Activated T-cell treated with anti-CD3 and anti-CD28 coated beads for 48 hours (primary cell): ENCODE measurements at places on chromosomes 12 and 14.

DNA sequence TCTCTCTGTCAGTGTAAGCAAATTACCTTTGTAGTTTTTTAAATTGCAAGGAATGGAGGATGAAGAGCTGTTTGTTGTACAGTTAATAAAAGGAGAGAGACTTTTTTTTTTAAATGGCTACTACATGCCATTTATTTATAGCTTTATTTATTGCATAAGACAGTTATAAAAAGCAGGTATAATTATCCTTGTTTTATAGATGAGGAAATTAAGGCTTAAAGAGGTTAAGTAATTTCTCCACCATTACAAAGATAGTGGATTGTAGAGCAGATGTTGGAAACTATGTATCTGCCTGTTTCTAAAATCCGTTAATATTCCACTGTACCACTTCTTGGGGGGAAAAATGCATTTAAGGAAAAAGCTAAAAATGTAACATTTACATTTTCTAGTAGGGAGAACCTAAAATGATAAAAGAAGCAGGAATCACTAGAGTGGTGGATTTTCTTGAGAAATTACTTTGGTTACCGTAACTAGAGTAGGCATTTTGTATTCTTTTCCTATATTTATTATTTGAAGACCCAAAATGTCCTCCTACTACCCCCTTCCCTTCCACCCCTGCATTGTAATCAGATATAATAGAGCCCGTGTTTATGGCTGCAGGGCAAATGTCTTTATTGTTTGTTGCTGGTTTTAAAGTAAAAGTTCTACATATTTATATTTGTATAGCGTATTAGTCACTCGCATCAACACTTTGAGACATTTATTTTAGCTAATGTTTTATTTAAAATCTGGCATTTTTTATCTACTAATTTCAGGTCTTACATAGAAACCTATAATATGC lies 2.3 kb downstream of the SNAPC1 start:
- no peak for DNase-seq

DNA sequence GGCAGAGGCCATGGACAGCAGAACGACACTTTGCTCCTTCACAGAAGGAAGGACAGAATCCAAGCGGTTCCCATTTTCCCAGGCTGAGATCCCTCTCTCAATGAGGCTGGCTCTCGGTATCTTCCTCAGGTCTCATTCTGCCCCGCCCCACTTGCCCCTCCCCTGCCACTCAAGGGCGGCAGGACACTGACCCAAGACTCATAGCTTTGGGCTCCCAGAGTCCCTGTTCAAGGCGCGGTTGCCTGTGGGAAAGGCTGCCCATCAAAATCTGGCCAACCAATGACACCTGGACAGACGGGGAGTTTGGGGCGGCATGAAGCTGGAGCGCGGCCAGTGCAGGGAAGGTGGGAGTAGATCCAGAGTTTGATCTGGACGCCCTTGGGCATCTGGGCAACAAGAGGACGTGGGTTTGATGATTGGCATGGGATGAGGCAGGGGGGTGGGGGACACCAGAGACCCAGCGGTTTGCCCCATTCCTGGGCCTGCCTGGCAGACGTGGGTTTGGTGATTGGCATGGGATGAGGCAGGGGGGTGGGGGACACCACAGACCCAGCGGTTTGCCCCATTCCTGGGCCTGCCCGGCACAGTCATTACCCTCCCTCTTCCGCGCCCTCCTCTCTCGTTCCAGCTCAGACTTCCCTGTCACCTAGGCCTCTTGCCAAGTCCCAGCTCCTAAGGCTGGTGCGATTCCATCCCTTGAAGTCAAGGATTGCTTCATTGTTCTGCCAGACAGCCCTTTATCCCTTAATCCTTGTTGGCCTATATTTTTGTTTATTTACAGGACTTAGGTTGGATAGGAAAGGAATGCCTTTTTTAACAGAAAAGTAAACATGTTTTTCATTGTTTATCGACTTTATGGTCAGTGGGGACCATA lies 92.1 kb downstream of the NINJ2 start:
- DNase-seq, result no peak

DNA sequence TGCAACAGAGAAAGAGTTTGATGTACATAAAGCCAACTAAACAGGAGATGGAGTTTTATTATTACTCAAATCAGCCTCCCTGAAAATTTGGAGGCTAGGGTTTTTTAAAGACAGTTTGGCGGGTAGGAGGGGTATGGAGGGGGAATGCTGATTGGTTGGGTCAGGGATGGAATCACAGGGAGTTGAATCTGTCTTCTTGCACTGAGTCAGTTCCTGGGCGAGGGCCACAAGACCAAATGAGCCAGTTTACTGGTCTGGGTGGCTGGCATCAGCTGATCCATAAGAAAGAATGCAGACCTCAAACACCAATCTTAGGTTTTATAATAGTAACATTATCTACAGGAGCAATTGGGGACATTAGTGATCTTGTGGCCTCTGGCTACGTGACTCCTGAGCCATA lies 64.9 kb downstream of the RIN3 start:
- DNase-seq, result no peak

DNA sequence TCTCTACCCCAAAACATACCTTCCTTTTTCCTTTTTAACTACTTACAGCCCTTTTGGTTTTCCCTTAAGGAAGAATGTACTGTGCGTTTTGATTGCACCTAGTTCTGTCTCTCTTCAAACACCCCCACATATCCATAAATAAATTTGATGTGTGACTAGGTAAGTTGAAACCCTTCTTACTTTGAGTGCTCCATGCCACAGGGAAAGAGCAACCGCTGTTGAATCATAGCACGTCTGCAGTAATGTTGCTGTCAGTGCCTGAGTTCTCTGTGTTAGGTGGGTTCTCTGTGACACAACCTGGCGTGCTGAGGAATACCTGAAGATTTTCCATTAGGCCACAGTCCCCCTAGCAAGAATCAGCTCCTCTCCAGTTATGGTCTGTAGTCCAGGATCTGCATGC lies 102.1 kb downstream of the FIGNL2 start:
- no peak for DNase-seq

GRCh38 chr12:68538726-68539614 lies 71.7 kb upstream of the RAP1B start:
- peak; percentile 22 for DNase-seq

GRCh38 chr14:54488318-54488645 lies 498 bp downstream of the GMFB start:
- DNase-seq, result peak; percentile 36

- DNase-seq, result no peak
Measured at GRCh38 chr12:118999107-118999506, 17.8 kb downstream of the SRRM4 start.

- peak; percentile 58 for DNase-seq
Measured at GRCh38 chr14:101705733-101706508, 55.6 kb upstream of the PPP2R5C start.

DNA sequence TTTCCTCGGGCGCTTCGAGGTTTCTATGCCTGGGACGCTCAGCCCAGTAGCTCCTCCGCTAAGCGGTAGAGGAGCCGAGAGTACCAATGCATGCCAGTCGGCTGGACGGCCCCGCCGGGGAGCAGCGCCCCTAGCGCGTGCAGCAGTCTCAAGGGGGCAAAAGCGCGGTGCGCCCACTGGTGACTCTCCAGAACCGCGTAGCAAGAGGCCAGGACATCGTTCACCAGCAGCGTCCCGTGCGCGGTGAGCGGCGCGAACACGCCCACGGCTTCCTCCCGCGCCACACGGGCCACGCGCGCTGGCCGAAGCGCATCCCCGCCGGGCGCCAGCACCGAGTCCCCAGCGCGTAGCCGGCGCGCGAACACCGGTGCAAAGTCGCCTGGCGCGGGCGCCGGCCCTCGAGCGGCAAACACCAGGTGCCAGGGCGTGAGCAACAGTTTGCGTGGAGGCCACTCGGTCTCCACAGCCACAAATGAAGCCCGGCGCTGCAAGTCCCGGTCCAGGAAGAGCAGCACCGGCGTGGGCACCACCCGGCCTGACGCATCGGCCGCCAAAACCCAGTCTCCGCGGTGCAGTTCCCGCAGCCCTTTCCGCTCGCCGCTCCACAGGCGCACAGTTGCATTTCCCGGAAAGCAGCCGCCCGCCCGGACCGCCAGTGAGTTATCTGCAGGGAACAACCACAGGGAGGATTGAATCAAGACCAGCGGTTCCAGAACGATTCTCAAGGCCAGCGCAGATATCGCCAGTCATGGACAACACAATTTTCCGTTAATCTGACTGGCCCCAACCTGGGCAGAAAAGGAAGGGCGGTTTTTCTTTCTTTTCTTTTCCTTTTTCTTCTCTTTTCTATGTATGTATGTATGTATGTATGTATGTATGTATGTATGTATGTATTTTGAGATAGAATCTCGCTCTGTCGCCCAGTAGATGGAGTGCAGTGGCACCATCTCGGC lies 4.5 kb downstream of the DHH start:
- DNase-seq, result no peak

- no peak for DNase-seq
Measured at GRCh38 chr14:88346048-88346639, 23.1 kb upstream of the KCNK10 start.

DNA sequence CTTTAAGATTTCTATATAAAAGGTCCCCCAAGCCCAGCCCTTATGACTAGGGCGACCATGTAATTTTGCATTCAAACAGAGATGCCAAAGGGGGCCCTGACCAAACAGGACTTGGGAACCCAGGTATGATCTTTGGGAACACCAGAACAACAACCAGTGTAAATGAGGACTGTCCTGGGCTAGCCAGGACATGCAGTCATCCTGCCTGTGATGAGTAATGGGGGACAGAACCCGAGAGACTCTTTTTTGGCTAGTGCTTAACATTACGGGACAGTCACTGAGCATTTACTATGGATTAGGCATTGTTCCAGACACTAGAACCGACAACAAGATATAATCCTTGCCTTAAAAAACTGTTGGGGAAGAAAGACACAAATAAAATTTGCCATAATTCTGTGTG lies 337.3 kb downstream of the CACNA1C start:
- no peak for DNase-seq

GRCh38 chr12:59890896-59891579 lies 295.2 kb downstream of the SLC16A7 start:
- DNase-seq, result no peak

DNA sequence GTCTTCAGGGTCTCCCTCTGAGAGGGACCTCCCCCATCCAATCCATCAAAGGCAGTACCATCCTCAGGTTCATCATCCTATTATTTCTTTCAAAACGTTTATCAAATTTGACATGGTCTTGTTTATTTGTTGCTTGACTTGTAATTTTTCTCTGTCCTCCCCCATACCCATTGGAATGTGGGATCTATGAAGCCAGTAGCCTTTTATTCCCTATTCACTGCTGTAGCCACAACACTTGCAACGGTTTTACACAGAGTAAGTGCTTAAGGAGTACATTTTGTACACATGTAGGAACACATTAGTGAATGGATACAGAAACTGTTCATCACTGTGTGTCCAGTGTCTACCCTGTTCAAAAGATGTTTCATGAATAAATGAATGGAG lies 41.5 kb downstream of the IGF1 start:
- DNase-seq, result no peak

DNA sequence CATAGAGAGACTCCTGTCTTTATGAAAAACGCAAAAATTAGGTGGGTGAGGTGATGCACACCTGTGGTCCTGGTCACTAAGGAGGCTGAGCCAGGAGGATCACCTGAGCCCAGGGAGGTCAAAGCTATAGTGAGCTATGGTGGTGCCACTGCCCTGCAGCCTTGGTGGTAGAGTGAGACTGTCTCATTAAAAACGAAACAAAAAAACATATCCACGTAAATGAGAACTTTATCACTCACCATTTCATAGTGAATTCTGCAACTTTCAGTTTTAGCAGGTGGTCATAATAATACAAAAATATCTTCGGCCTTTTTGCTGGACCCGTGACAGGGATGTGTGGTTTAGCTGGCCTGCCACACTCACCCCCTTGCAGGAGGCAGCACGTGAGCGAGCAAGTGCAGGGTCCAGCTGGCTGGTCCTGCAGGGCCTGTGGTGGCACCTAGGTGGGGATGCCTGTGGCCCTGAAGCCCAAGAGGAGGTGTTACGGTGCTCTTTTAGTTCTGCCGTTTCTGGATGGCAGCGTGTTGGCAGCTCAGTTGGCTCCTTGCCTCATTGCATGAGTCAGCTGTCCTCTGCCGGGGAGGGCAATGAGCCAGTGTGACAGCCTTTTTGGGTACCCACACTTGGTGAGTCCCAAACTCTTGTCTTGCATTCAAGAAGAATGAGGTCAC lies 1330.7 kb upstream of the TMEM132C start:
- DNase-seq, result no peak

DNA sequence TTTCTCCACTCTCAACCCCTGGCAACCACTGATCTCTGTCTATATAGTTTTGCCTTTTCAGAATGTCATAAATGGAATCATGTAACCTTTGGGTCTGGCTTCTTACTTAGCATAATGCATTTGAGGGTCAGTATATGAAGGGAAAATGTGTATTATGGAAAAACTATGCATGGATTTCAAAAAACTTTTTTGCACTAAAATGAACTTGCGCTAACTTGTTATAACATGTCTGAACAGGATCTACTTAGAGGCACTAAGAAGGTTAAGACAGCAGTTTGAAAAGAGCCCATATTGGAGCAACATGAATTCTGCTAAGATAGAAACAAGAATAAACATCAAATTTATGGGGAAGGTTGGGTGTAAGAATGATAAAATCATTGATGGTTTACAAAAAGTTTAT lies 29.1 kb downstream of the SLC39A9 start:
- no peak for DNase-seq

DNA sequence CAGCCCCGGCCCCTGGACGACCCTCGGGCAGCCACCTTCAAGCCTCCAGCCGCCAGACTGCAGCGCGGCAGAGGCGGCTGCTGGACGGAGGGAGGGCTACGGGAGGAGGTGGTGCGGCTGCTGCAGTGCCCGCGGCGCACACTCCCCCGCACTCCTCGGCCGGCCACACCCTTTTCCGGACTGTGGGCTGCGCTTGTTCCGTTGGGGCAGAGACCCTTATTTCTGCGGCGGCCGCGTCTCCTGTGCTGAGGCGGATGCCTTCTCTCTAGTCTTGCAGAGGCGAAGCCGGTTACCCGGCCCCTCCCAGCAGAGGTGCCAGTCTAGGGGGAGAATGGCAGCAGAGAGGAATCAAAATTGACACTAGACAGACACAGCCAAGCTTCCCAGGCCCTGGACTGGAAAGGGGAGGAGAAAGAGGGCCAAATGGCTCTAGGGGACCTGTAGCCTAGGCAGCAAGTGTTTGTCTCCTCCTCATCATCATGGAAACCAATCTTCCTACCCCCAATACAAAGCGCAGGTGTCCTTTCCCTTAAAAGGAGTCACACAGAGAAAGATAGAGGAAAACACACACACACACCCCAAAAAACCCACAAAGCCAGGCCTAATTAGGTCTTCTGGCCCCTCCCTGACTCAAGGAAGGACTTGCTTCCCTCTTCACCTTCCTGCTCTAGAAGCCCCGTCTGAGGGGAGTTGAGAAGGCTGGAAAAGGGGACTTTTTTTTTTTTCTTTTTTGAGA lies 1.3 kb downstream of the ESYT1 start:
- peak; percentile 62 for DNase-seq

GRCh38 chr12:10389904-10390303 lies at the start of gene KLRK1:
Gene KLRK1 (minus strand): TSS chr12:10390041. CDS start chr12:10388810, 1,231 bp downstream.
- no peak for DNase-seq
